PC-9 (cell line): ENCODE measurements at places on chromosomes 4 and X.
A peak's percentile ranks its signal among the peaks of the same experiment; 100 is the strongest.

DNA sequence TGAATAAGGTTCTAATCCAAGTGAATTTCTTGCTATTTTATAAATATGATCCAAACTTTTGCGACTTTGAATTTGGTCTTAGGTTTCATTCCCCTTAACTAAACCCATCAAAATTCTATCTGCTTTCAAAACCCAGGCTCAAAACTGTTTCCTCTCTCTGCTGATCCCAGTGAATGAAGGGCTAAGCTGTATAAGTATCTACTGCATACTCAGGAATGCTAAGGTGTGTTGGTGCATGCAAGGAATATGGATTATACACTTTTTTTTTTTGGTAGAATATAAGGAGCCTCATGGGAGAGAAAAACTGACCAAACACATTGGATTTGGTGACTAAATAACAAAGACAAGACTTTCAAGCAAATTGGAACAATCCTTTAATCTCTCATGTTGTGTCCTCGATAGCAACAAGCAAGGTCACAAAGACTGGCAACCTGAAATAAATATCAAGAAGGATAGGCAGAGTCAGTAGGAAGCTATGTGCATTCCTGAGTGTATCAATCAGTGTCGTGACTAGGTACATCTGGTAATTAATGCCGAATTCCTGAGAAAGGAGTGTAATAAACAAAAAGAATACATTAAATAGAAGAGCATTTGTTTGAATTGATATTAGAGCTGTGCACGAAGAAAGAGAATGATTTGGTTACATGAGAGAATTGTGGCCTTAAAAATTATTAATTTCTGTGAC, 74.3 kb upstream of the KCTD8 start:
- DNase-seq: no peak

- DNase-seq: no peak
These were observed 72.0 kb downstream of the JAKMIP1 start for GRCh38 chr4:6128221-6128850.

- DNase-seq: peak; percentile 43
These were observed 64.8 kb downstream of the QDPR start for GRCh38 chr4:17447056-17447455.

- DNase-seq: no peak
These were observed 36.6 kb downstream of the IRF2 start for GRCh38 chr4:184437565-184438265.

DNA sequence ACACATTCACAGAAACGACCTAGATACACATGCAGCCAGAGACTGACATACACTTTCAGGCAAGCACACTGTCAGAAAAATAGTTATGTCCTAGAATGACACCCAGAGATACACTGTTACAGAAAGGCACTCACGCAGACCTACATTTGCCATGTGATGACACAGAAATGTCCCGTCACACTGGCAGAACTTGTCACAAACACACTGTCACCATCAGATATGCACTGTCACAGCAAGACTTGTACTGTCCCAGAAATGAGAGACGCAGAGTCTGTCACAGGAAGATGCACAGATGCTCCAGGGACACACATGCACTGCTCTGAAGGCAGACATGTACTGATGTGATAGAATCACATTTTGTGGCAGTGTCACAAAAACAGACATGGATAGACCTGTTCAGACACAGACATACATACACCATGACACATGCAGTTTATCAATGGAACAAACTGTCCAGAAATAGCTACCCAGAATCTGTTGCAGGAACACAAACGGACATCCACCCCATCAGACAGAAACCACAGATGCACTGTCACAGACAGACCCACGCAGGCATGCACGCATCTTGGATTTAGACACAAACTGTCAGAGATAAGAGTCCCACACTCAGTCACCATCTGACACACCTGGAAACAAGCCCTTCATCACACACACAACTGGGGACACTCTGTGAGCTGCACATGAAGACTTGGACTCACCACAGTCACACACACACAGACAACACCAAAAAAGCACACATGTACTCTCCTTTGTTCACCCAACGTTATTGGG, 1.3 kb upstream of the PIM2 start:
- DNase-seq: no peak

- DNase-seq: no peak
These were observed 21.0 kb upstream of the CITED1 start for GRCh38 chrX:72326605-72327300.

- DNase-seq: no peak
These were observed 3.4 kb downstream of the SPARCL1 start for GRCh38 chr4:87525636-87526295.

DNA sequence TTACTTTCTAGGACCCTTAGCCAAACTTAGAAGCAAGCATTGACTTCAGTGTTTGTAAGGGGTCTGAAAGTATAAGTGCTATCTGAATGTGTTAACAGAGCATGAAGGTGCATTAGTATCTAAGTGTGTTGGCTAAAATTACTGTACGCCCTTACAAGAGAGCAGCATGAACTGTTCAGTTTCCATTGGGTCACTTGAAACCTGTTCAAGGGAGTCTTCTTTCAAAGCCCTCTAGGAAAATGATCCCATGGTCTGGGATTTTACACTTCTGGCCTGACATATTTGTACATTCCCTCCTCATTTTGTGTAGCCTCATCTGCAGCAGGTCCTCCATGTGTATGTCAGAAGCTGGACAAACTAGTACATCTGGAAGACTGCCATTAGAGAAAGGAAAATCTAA, 3.2 kb downstream of the PRDX4 start:
- DNase-seq: no peak

DNA sequence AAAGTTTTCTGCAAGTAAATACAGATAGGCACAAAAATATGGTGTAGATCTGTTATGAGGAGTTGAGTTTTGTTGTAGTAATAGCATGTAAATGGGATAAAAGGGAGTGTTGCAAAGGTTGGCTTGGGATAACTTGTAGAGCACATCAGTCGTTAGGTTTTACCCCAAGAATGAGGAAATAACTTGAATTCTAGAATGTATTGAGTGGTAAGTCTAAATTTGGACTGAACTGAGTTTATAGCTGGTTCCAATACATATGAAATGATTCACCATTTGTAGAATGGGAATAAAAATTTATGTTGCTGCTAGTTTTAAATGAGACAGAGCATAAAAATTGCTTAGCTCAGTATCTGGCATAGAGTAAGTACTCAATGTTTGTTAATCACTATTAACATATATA, 719.2 kb downstream of the FSTL5 start:
- no peak for DNase-seq

GRCh38 chr4:182351485-182351884, 108.3 kb downstream of the TENM3 start:
- DNase-seq: no peak

DNA sequence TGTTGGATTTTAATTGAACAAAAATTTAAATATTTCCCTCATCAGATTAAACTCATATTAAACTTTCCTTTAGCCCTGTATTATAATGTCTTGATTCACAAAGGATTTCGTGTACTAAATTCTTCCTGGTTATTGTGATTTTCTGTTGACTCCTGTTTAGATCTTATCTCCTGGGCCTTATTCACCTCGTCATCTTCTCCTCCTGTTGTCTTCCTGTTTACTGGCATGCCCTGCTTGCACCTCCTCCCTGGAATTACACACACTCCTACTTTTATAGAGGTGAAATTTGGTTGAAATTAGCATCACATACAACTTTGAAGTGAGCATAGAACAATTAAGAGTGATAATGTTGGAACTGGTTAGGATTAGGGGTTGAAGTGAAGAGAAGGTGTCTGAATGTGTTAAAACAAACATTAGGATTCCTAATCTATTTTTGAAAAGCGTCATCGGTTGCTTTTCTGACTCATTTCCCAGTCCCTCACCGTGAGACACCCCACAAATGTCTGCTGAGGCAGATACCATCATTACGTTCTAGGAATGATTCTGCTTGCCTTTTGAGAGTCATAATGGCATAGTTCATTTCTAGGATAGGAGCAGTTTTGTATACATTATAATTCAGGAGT, 32.5 kb downstream of the TLL1 start:
- DNase-seq: peak; percentile 16

GRCh38 chr4:3369781-3370674, 71.7 kb upstream of the HGFAC start:
- DNase-seq: no peak

- no peak for DNase-seq
These were observed 37.8 kb downstream of the ABCB7 start for GRCh38 chrX:75118296-75118695.

DNA sequence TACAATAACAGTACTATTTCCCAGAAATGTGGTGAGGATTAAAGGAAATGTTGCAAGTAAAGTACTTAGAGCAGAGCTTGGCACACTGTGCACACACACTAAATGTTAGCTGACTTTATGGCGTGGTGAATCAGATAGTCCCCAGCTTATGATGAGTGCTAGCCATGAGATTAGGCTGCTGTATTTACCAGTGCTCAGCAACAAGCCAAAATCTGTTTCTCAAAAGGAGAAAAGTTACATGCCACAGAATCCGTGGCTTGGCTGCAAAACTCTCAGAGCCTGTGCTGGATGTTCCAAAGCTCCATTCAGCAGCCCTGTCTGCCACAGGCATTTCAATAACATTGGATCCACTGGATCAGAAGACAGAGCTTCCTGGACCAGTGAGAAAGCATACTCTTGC, 12.8 kb upstream of the STBD1 start:
- no peak for DNase-seq

GRCh38 chrX:129958083-129958465, 24.4 kb upstream of the BCORL1 start:
- no peak for DNase-seq

DNA sequence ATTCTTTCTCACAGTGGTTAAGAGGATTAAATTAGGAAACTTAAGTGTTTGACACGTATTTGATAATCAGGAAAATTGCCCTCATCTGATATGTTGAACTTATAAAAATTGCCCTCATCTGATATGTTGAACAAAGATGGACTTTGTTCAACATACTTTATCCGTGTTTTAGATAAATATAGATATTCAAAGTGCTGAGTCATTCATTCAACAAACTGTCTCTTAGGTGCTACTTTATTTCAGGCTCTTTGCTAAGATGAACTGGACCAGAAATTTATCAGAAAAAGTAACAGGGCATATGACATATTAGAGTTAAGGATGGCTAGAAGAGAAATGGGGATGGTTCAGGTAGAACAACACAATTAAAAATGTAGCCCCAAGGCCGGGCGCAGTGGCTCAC, 81.7 kb downstream of the IL1RAPL1 start:
- DNase-seq: no peak

GRCh38 chrX:48996969-48997368, 5.1 kb downstream of the GRIPAP1 start:
- no peak for DNase-seq

- no peak for DNase-seq
These were observed 157.7 kb downstream of the SMIM20 start for GRCh38 chr4:26071688-26072087.

GRCh38 chr4:38861791-38862190, 5.2 kb upstream of the TLR6 start:
- DNase-seq: no peak

GRCh38 chr4:70927502-70928137, 25.5 kb downstream of the MOB1B start:
- DNase-seq: no peak

DNA sequence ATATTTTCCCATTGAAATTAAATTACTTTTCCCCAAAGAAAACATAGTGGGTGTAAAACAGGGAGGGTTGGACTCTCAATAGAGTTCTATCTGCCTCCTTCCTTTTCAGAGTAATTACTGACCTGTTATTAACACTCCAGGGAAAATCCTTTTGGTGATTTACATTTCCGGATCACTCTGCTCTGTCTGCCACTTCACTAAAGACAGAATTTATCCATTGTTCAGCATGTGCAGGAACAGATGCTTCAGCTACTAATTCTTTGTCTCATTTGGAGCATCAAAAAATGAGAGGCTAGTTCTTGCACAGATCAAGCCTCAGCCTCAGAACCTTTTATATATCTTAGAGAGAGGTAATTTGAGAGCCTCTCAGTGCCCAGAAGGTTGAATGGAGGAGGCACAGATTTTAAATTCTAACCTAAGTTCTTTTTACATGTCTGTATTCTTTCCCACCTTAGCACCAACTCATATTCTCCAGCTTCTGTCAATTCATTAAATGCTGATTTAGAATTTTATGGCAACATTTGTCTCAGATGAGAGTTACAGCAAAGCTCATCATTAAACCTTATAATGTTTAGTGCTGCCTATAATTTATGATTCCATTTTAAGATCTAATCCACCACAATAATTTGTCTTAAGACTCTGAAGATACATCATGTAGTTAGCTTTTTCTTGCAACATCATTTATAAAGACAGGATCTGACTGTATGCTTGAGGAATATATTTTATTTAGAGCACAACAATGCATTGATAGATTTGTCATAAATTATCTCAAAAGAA, 1494.4 kb downstream of the STIM2 start:
- no peak for DNase-seq

GRCh38 chr4:83012200-83012686, 1.6 kb upstream of the LIN54 start:
- peak; percentile 42 for DNase-seq

DNA sequence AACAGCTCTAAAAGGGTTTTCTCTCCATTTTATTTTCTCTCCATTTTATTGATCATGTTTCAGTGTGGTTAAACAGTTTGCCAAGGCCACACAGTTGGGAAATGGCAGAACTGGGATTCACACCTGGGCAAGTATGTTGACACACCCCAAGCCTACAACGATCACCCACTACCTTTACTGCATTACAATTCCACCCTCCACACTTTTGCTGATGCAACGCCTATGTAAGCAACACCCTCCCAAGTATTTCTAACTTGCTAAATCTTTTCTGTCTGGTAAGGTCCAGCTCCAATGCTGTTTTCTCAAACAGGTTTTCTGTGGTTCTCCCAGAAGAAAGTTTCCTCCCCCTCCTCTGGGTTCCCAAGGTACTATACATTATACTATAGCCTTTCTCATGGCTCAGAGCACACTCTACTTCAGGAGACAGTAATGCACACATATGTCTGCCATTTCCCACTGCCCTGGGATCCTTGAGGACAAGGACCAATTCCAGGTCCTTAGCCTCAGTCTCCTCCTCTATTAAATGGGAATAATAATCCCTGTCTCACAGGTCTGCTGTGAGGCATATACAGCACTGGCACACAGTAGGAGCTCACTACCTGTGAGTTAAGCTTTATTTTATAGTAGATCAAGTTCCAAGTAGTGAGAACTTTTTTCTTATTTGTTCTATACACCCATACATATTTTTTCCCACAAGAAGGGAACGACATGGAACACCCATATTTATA, 27.9 kb downstream of the IQSEC2 start:
- DNase-seq: no peak

GRCh38 chr4:183299464-183299863, 20.6 kb downstream of the CLDN22 start:
- DNase-seq: no peak
